ENCODE measurements at places on chromosomes 12 and 14. TPM values are rescaled to one million over a fixed set of nuclear protein-coding genes. Genes with fewer than 3 reads are reported as not detected.
A peak's percentile ranks its signal among the peaks of the same experiment; 100 is the strongest.

VASH1 gene
- 104 TPM for total RNA-seq

GRCh38 chr14:100434033-100434601, 111.0 kb downstream of the SLC25A47 start:
- DNase-seq = no peak

- DNase-seq = no peak
Observed at GRCh38 chr12:48482930-48483329, 632 bp downstream of the C12orf54 start.

DNA sequence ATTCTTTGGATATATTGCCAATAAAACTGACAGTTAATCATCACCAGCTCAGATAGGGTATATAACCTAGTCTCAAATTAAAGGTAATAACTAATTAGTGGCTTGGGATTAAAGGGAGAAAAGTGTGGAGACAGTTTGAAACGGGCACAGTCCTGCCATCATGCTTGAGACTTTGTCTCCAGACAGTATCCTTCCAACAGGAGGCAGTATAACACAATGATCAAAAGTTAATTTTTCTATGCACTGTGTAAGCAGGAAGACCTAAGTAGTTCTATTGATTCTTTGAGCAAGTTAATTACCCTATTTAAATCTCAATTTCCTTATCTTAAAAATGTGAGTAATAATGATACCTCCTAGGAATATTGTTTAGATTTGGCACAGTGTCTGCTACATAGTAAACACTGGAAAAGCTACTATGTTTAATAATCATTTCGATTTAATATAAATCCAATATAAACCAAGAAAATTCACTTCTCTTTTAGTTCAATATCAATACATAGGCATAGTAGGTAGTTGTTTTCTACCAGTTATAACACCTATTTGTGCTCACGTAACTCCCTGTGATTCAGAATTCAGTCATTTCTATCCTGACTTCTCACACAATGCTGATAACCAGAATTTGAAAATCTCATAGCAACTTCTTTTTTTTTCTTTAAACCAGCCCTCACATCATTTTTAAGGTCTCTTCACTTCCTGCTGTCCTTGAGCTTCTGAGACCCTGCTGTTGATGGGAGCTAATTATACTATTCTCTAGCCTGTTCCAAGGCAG, 53.7 kb downstream of the GALNT4 start:
- DNase-seq = no peak

DNA sequence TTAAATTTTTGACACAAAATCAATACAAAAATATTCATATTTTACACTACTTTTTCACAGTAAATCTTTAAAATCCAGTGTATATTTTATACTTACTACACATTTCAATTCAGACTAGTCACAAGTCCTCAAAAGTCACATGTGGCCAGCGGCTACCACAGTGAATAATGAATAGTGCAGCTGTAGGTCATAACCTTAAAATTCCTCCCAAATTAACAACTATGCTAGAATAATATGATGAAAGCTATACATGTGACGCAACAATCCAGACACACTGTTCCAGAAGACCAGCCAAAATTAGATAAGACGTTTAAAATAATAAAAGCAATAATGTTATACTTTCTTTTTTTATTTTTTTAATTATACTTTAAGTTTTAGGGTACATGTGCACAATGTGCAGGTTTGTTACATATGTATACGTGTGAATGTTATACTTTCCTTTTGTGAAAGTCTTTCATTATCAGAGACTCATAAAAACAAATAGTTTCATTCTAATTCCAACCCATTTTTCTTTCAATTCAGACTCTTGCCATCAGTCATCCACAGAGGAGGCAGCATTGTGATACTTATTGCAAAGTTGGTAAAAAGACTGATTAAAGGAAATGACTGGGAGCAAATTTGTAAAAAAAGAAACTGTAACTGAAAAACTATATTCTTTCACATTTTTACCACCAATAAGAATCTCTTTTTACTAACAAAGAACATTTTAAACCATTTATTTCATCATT, 67.0 kb downstream of the C2CD5 start:
- DNase-seq = no peak

DNA sequence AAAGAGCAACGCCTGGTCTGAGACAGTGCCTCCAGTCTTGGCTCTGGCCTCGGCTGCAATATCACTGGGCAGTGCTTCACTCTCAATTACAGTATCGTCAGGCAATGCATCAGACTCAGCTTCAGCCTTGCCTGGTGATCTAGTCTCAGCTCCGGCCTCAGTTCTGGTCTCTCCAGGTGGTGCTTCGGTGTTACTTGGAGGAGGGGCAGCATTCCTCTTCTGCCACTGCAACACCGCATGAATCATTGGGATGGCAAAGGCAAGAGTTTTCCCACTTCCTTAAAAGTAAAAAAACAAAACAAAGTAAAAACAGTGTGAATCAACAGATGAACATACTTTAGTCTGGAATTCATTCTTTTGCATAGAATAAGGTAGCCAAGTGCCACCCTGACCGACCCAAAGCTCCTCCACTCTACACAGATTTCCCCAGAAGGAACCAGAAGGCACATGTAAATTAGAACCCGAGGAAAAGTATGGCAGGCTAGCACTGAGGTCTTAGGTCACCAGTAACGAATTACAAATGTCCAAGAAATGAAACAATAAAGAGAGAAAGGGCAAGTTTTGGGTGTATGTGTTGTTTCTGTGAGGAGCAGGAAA, 18.6 kb downstream of the DDX24 start:
- no peak for DNase-seq

SLC25A47 gene
- total RNA-seq = 0.04 TPM

DNA sequence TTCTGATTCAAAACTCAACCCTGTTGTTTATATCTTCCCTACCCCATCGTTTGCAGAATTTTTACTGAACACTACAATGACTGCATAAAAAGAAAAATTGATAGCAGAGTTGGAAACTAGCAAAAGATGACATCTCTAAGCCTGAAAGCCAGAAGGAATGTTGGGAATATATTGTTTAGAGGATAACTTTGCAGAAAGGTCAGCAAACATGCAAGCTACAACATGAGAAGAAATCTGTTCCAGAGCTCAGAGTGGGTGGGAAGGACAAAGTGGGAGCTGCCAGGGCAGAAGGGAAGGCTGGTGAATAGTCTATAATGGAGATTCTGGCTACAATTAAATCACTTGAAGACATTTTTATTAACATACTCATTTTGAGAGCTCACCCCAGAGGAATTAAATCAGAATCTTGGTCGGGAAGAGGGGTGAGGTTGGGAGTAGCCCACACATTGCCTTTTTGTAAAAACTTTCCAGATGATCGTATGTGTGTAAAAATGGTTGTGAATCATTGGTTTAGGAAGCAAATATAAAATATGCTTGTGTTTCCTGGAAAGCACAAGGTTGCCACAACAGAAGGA, 574.8 kb downstream of the FLRT2 start:
- DNase-seq = no peak

GRCh38 chr14:65392296-65392695, 20.2 kb upstream of the FUT8 start:
- no peak for DNase-seq

FOXG1 gene
- total RNA-seq = 0.26 TPM

DNA sequence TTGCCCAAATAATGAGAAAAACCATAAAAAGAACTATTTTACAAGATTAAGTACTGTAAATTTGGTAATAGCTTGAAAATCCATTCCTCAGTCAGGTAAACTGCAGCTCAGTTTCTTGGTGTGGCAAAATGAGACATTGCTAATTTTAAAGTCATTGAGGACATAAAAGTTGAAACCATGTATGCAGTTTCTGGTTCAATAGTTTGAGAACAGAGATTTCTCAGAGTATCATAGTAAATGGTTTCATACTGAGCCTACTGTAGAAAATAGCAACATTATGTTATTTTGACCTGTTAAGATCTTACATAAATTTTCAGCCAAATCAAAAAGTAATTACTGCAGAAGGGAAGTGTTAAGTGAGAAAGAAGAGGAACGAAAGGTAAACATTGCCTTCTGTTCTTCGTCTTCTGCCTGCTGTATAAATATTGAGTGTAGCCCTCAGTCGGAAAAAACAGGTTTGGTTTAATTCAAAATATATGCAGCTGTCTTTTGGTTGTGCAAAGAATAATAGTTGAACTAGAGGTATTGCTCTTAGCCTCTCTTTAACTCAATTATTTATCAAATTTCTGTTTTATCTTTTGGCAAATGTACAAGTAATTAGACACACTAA, 119.6 kb downstream of the SYNE2 start:
- DNase-seq = no peak

DNA sequence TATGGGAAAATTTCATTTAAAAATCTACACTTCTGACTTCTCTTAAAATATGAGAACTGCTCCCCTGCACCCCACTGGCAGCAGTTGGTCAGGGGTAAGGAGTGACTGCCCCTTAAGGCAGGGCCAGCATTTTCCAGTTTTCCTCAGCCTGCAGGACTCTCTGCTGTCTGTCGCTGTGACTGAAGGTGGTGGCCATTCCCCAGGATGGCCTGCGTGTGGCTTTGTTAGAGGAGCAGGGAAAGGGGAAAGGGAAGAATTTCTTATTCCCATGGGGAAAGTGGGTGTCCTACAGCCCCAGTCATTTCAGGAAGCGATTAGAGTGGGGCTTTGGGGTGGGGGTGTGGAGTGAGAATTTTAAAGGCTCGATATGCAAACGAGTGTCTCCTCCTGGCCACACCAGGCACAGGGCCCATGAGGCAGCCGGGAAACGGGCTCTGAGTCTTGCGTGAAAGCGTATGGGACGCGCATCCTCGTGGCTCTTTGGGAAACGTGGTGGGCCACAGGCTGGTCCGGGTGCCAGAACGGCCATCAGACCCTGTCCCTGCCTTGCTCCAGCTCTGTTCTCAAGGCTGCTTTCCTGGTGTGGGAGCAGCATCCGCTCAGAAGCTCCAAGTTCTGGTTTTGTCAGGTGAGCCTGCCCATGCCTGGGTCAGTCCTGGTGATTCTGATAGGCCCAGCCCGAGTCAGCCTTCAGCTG, 23.5 kb downstream of the ADGRD1 start:
- no peak for DNase-seq

DNA sequence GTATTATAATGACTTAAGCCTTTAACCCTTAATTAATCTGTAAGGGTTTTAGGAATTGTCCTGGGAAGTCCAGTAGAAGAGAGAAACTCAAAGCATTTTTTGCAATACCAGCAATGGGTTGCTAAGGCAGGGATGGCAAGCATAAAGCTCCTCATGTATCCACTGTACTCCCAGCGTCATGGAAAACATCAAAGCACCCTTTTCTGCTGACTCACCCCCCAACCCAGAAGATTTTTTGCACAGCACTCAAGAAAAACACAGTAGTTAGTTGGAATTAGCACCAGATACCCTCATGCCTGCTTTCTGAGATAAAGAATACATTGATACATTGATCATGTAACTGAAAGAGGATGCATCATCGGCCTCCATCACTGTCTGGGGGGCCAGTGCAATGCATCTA, 199.1 kb upstream of the CNOT2 start:
- DNase-seq = no peak

DNA sequence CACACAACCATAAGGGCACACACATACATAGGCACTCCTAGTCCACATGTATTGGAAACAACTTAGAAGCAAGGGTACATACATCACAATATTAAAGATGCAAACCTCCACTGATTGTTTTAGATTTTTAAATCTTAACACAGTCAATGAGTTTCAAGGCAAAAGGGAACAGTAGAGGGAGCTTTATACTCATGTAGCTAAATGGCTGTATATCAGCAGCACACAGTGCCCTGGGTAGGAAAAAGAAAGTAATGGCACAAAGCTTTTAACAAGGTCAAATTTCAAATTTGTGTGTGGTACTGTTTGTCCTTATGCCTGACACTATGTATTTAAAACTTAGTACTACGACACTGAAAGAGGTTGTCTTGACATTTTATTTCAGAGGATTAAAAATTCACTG, 262.0 kb downstream of the MED13L start:
- peak; percentile 22 for DNase-seq

GRCh38 chr12:95789126-95790032, 1.2 kb downstream of the NTN4 start:
- no peak for DNase-seq

GRCh38 chr14:99718811-99719192, 34.7 kb downstream of the CYP46A1 start:
- no peak for DNase-seq

DNA sequence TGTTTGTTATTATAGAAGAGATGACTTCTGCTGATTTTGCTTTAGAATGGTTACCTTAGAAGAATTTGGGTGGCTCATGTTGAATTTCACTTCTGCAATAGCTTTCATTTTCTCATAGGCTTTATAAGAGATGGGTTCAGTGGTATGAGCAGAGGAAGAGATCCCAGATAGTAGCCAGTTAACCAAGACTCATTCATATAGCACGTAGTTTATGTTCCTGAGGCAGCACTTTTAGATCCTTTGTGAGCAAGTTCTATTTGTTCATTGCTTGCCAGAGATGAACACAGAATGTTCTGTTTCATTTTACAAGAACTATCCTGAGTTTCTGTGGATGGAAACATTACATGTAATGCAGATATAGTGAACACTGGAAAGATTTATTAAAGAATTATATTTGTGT, 32.2 kb downstream of the RAB21 start:
- no peak for DNase-seq

Data from pulmonary artery endothelial cell (primary cell).